ENCODE measurements at places on chromosomes 7 and 10.

DNA sequence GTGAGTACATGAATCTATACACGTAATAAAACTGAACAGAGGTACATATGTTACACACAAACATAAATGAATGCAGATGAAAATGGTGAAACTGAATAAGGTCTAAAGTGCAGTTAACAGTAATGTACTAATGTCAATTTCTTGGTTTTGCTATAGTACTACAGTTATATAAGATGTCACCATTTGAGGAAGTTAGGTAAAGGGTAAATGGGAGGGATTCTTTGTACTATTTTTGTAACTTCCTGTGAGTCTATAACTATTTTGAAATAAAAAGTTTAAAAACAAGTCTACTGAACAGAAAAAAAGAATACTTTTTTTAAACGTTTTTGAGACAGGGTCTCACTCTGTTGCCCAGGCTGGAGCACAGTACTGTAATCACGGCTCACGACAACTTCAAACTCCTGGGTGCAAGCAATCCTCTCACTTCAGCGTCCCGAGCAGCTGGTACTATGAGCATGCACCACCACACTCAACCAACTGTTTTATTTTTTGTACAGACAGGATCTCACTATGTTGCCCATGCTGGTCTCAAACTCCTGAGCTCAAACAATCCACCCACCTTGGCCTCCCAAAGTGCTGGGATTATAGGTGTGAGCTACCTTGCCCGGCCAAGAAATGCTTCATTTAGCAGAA, 71.5 kb downstream of the WAPL start:
- no peak for DNase-seq

DNA sequence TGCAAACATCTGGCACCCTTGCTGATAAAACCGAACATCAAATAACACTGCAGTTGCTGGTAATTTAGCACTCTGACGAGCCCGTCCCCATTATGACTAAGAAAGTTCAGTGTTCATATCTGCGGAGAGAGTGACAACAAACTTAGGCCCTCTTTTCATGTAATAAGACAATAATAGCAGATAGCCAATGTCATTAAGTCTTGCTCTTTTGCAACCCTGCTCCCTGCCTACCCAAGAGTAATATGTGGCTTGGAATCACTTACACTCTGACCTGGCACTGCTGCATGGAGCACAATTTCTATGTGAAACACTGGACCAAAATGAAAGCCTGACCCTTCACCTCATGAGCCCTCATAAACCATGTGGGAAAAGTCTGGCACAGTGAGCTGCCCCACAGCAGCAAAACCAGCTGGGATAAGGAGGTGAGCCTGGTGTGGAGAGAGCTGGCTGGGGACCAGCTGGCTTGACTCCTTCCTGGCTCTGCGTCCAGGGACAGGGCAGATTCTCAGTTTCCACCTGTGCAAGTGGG, 86.5 kb downstream of the HIPK2 start:
- DNase-seq = no peak

- no peak for DNase-seq
Measured at GRCh38 chr7:12594122-12594897, 23.8 kb downstream of the SCIN start.

DNA sequence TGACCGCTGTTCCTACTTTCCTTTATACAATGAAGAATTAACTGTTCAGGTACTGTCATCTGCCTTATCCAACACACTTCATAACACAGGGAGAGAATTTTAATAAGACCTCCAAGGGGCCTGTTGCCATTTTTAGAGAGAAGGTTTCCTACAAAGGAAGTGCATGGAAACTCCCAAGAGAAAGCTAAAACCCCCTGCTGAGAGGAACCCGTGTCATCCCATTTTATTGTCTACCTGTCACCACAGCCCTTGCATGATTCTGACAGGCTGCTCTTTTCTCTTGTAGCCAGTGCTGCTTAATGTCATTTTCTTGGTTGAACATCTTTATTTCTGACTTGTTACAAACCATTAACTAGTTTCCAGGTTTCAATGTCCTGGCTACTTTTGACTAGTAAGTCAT, 98.4 kb downstream of the SNX10 start:
- DNase-seq = no peak

DNA sequence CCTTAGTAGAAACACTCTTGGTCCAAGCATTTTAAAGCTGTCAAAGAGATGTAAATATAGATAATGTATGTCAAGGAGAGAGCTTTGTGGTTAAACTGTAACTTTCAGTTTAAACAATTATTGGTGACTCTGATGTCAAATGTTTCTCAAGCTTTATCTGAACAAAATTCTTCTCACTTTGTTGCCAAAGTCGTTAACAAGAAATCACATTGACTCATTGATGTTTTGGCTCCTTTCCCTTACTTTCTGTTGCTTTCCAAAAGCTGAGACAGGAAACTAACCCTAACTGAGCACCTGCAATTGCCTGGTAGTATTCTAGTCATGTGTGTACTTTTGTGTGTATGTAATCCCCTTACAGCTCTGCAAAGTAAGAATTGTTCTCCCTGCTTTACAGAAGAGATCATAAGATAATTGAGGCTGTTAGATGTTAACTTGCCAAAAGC, 108.5 kb downstream of the CFTR start:
- DNase-seq = no peak

GRCh38 chr10:29621161-29621560, 13.6 kb downstream of the SVIL start:
- no peak for DNase-seq

DNA sequence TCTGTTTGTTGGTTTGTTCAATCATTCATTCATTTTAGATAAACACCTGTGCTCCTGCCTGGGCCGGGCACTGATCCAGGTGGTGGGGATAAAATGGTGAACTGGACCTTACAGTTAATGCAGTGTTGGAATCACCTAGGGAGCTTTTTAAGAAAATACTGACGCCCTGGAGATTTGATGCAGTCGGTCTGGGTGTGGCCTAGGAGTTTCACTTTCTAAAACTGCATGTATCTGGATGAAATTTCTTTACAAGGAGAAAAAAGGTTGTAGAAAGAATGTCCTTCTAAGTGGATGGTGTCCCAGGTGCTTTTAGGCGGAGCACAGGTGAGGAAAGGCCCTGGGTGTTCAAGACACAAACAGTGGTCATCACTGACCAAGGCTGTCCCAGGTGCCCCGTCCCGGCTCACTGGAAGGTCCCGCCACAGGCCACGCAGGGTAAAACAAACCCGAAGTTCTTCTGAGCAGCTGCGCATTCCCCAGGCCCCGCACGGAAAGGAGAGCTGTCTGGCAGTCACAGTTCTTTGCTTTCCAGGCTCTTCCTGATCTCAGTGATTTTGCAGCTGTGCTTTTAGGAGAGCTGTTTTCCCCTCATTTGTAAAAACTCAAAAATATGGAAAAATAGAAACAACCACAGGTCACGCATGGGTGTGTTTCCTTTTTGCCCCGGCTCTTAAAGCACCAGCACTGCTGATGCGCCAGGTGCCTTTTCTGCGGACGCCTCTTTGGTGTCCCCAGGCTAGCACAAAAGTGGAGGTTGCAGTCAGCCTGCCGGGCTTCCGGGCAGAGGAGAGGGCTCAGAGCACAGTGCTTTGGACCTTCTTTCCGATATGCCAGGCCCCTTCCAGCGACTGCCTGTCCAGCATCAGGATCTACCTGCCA, 161.9 kb downstream of the GRK5 start:
- DNase-seq = no peak

- no peak for DNase-seq
Measured at GRCh38 chr10:45000138-45000751, 478 bp upstream of the ZNF22 start.

GRCh38 chr7:55439627-55440026, 74.5 kb downstream of the LANCL2 start:
- DNase-seq = no peak

DNA sequence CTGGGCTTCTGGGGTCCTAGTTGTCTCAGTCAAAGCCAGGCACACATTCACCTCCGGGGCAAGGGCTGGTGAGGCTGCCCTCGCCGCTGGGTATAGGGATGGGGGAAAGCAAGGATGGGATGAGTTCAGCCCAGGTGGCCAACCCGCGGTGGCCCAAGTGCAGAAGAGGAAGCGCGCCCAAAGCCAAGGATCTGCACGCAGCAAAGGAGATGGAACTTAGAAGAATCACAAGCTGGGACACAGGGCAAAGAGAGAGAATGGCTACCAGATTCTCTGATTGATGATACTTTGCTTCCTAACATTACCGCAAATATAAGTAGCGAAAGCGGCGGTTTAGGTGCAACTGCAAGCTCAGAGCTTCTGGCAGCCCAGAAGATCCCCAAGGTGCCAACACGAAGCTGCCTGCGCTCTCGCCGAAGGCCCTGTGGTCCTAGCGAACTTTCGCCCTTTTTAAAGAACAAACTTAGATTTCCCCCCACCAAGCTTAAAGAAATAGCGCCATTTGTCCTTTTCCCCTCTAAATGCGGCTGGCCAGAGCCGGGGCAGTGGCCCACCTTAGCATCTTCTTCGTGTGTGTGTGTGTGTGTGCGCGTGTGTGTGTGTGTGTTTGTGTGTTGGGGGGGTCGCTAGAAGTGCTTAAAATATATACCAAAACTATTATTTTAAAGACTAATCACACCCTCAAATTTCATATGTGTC, 927 bp upstream of the MKX start:
- no peak for DNase-seq
